Inflammatory macrophage (primary cell): ENCODE measurements at places on chromosomes 6 and 20.

DNA sequence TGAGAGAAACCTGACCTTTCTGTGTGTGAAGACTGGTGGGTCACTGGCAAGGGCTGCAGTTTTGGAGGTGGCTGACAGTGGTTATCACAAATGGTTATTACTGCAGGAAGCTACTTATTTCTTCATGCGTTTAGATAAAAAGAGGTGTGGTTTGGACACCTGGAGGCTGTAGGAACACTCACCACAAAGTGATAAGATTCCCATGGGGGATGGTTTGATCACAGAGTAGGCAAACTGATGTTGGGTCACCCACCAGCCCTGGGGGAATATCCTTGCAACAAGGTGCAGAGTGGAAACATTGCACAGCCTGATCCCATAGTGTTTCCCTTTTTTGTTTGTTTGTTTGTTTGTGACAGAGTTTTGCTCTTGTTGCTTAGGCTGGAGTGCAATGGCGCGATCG lies 33.9 kb upstream of the RNGTT start:
- DNase-seq: no peak

DNA sequence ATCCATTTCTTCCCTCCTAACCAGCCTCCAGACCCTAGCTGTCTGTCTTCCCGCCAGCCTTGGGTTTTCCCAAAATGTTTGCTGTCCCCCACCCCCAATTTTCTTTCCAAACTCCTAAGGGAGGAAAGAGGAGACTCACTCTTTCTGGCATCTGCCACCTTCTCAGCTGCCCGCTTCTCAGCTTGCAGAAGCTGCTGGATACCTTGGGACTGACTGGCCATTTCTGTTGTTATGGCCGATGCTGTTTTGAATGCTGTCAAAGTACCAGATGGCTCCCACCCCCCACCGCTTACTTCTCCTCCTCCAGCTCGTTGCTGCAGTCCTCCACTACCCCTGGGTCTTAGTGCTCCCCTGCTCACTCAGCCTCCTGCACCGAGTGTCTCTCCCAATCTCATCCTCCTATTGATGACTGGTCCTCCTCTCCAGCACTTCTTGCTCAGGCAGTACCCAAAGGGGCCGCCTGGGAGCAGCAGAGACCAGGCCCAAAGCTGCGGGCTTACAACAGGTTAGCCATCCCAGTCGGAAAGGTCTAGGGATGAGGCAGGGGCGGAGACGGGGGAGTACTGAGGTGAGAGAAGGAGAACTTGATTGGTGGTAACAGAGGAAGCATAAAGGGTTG lies at the start of gene ATP6V1G2:
Gene ATP6V1G2 (minus strand): TSS at position 270 of the 619 bp plus-strand sequence. CDS start 49 bp downstream, at position 221.
- DNase-seq: peak; percentile 81

GRCh38 chr6:17859846-17860245 lies 127.6 kb downstream of the KIF13A start:
- DNase-seq: no peak

DNA sequence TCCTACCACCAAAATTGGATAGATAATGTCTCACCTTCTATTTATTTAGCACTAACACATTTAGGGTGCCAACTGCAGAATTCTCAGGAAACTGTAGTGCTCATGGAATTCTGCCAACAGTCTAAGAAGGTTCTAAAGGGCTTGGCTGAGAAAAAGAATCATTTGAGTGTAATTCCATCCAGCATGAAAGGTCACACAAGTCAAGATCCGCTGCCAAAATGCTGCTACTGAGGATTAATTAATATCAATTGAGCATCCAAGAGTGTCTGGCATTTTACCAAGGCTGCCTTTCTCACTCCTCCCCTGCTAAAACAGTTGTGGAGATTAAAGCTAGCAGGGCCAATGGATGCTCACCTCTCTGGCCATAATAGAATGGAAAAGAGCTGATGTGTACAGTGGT lies 112.7 kb downstream of the FHL5 start:
- no peak for DNase-seq
